ENCODE measurements at places on chromosomes 6 and 20. TPM values are rescaled to one million over a fixed set of nuclear protein-coding genes. Genes with fewer than 3 reads are reported as not detected.

SLC2A10 gene
- polyA plus RNA-seq, result not detected

WFDC2 gene
- not detected for polyA plus RNA-seq

VIP gene
- not detected for polyA plus RNA-seq

- no peak for DNase-seq
Measured at GRCh38 chr6:166119116-166119911, 48.3 kb downstream of the TBXT start.
